NCI-H146 (cell line): ENCODE measurements at places on chromosomes 2 and 18.

- DNase-seq, result no peak
Measured at GRCh38 chr18:51656249-51656648, 458.8 kb upstream of the MEX3C start.

DNA sequence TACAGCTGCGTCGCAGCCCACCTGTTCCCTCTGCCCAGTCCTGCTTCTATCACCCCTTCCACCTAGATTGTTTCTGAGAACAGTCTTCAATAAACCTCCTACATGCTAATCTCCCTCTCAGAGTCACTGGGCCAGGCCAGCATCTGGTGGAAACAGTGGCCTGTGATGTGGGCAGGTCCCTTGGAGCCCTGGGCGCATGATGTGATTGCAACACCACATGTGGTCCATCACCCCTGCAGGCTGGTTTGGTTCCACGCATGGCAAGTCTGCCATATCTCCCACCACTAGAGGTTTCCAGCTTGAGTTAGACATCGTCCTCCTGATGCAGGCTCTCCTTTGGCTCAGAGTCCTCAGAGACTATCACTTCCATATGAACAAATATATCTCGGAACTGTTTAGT lies 83.5 kb downstream of the PRKCE start:
- no peak for DNase-seq

GRCh38 chr18:75109319-75109691 lies 99.6 kb downstream of the PTGR3 start:
- DNase-seq, result no peak

DNA sequence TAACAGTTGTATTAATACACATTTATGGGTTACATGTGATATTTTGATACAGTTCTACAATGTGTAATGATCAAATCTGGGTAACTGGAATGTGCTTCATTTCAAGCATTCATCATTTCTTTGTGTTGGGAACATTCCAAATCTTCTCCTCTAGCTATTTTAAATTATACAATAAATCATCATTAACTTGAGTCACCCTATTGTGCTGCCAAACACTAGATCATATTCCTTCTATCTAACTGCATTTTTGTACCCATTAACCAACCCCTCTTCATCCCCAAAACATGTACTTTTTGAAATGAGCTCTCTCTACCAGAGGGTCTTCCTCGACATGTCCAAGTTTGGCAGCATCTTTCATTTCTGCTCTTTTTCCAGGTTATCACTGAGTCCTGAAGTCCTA lies 81.1 kb upstream of the TTC39C start:
- no peak for DNase-seq

DNA sequence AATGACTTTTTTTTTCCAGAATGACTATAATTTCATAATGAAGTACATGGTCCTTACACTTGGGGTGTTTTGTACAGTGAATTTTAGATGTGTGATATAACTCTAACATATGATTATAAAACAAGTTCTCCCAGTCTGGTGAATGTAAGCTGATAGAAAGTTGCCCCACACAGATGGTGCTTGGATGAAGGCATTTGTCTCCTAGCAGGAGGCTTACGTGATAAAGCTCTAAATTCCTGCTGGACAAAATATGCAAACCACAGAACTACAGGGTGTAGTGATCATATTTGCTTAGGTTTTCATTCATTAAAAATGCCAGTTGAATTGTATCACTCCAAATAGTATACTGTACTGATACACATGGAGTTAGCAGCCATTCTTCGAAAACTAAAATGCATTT lies 85.5 kb downstream of the DSC3 start:
- no peak for DNase-seq

GRCh38 chr2:113127646-113128570 lies 510 bp downstream of the IL1RN start:
- no peak for DNase-seq

DNA sequence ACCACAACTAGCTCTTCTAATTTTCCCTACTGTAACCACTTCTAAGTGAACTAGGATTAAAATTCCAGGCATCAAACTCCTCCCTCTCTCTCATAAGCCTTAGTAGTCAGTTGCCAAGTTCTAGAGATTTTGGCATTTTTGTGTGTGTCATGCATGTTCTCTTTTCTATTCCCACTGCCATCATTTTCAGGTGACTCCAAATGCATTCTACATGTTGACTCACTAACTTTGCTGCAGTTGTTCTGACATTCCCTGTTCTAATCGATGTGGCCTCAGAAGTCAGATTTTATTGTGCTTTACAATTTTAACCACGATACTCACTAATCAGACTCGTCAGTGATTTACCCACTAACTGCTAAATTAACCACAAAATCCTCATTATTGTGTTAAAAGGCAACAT lies 13.3 kb downstream of the DSC1 start:
- no peak for DNase-seq

DNA sequence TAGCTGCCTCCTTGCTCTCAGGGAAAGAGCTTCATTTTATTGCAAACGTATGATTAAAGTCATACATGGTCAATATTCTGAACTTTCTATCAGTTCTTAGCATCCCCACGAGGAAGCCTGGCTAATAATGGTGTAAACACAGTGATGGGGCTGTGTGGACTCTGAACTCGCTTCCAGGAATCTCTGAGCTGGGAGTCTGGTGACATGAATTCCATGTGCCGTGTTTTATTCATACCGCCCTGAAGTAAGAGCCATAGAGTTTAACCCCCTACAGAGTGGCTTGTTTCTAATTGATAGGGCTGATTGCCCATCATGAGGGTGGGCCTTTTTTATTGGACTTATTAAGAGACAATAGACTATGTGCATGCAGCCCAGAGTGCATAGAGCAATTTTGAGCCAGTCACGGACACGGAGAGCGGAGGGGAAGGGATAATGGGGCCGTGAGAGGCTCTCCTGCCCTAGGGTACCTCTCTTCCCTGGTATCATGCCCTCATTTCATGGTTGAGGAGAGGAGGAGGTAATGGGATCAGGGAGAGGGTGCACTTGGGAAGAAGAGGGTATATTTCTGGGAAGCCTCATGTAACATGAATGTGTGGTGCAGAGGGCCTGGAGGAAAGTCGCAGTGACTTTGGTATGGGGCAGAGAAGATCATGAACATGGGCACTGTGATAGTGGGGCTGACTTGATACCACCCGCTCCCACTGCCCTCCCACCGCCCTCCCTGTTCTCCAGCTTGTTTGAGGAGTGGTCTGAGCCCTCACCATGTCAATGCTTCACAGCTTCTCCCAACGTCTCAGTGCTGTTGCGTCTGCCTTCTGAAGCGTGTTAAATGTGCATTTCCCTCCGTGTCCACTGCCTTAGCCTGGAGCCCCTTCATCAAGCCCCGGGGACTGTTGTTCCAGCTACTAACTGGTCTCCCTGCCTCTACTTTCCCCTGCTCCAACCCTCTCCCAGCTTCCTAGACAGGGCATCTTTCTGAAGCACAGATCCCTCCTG lies 73.2 kb downstream of the IL1R2 start:
- DNase-seq, result no peak

DNA sequence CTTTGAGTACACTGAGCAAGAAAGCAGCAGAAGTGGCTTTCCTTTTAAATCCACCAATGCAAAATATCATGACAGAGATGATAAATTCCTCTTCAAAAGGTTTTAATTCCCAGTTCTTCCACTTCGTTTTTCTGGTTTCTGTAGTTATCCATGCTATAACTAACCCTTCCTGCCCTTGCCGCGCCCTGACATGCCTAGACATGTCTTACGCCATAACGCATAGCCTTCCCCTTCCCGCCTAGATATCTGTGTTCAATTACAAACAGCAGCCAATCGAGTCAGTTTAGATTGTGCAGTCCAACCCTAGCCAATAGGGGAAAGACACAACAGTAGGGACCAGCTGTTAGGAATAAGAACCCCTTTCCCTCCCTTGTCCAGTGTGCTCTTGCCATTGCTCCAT lies 16.1 kb downstream of the PRPF40A start:
- DNase-seq, result no peak

- no peak for DNase-seq
Measured at GRCh38 chr2:101127319-101128056, 23.7 kb downstream of the TBC1D8 start.

GRCh38 chr2:74497777-74498499 lies 1.5 kb downstream of the LBX2 start:
- DNase-seq, result peak; percentile 79

- no peak for DNase-seq
Measured at GRCh38 chr18:3449512-3450011, 410 bp upstream of the TGIF1 start.

GRCh38 chr2:66578054-66578686 lies 143.2 kb downstream of the MEIS1 start:
- DNase-seq, result peak; percentile 69

GRCh38 chr18:9287036-9287435 lies 47.5 kb upstream of the TWSG1 start:
- no peak for DNase-seq

- DNase-seq, result peak; percentile 17
Measured at GRCh38 chr18:59799383-59800015, 100.3 kb upstream of the PMAIP1 start.

GRCh38 chr2:54394392-54394791 lies 61.7 kb upstream of the SPTBN1 start:
- no peak for DNase-seq

DNA sequence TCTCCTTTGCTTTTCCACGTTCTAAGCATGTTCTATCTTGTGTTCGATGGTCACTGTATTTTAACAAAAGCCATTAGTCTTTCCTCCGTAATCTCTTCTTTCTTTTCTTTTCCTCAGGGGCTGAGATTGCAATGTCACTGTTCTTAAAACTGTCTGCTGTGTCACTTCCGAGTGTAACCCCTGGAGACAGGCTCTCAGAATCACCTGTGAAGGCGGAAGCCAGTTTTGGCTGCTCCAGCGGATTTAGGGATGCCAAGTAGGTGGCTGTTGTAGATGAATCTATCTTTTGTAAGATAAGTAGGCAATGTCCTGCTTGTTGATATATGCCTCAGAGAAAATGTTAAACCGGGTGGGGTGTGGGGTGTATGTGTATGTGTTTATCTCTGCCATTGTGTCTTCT lies 94.7 kb upstream of the L3MBTL4 start:
- no peak for DNase-seq

DNA sequence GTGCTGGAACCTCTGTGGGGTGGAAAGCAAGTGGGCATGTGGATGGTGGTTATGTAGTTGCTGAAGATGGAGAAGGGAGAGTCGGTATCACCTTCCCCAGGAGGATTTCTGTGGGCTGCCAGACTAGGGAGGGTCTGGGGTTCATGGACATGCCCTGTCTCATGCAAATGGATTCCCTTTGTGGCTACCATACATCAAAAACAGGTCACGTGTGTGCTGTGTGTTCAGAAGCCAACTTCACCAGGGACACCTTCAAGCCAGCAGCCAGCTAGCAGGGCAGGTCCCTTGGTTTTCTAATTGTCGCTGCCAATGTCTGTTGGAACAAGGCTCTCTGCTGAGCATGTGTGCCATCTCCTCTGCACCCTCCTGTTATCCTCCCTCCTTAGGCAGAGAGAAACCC lies 155.2 kb downstream of the ATP9B start:
- no peak for DNase-seq

DNA sequence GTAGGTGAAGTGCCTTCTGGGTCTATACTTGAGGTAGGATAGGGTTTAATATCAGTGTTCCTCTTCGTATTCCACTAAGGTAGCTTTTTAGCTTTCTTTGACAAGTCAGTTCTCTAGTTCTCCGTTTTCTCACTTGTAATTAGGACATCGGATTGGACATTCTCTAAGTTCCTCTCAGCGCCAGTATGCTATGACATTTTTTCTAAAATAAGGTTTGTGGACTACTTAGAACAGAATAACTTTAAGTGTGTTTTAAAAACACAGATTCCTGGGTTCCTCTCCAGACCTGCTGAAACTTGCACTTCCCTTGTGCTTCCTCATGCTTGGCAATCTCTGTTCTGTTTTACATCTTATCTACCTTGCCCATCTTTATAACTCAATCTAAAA lies 69.3 kb upstream of the YWHAQ start:
- no peak for DNase-seq

DNA sequence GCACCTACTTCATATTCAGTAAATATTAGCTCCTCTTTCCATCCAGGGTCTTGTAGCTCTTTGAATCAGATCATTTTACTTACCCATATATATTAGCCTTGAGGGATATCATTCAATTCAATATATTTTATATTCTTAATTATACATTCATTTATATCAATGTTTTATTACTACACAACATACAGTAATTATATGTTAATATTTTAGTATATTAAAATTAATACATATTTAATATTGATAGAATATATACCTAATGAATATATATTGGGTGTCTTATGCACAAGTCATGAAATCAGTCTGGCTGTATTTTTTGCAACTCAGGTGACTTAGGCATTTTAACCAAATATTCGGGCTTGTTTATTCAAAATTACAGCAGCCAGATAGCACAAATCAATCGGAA lies 37.2 kb downstream of the POU3F3 start:
- no peak for DNase-seq
